ENCODE measurements at places on chromosomes 7 and 10.

GRCh38 chr7:87223666-87224065, 4.1 kb upstream of the TMEM243 start:
- no peak for DNase-seq

GRCh38 chr7:140631021-140631420, 9.6 kb downstream of the DENND2A start:
- DNase-seq: no peak

DNA sequence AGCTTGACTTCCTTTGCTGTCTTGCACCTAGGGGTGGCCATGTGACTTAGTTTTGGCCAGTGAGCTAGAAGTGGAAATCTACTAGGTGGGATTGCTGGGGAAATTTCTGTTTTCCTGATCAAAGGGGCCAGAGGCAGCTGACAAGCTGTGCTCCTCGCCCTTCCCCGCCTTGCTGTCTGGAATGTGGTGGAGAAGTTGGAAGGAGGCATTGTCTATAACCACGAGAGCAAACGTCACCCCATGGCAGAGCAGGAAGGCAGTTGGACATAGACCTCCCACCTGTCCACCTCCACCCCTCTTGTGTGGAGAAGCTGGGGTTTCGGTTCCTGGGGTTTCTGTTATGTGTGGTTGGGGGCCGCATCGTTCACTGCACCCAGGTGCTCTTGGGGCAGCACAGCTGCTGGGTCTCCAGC, 7.3 kb downstream of the SFRP5 start:
- DNase-seq: no peak

DNA sequence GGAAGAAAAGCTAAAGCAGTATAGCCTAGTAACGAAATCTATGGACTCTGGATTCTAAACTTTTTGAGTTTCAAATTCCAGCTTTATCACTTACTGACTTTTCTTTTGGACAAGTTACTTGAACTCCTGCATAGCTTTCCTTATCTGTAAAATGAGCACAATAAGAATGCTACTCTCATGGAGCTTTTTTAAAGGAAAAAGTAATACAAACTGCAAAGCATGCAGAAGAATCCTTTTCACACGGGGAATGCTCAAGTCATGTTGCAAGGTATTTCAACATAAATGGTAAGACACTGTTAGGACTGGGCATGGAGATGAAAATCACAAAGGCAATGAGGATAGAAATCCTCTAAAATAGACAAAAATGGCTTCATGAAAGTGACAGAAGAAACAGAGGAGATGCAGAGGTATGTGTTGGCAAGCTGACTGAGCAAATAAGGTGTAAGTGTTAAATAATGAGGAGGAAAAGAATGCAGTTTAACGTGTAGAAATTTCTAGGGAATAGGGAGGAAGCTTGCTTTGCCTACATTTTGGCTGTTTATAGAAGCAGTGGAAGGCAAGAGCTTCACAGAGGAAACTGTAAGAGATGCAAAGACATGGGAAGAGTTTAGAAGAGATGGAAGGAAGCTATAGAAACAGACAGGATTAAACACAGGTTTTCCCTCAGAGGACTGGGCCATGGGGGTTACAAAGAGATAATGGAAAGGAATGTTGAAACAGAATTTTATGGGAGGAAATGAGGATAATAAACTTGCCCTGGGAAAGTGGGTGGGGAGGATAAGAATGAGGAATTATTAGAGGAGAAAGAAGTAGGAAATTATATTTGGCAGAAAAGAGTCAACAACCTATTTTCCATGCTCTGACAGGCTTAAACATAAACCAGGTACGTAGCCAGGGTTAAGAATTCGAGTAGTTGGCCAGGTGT, 28.8 kb upstream of the SNX13 start:
- no peak for DNase-seq

- no peak for DNase-seq
Observed at GRCh38 chr7:20698469-20698868, 83.0 kb downstream of the ABCB5 start.
